OCI-M1 (cell line): ENCODE measurements at places on chromosomes 5 and 9.

GRCh38 chr5:154745349-154745748 lies 9.8 kb upstream of the LARP1 start:
- no peak for DNase-seq

GRCh38 chr9:94853887-94854286 lies 127.4 kb downstream of the AOPEP start:
- no peak for DNase-seq

- DNase-seq, result no peak
Measured at GRCh38 chr9:128211186-128211980, 8.2 kb downstream of the DNM1 start.

DNA sequence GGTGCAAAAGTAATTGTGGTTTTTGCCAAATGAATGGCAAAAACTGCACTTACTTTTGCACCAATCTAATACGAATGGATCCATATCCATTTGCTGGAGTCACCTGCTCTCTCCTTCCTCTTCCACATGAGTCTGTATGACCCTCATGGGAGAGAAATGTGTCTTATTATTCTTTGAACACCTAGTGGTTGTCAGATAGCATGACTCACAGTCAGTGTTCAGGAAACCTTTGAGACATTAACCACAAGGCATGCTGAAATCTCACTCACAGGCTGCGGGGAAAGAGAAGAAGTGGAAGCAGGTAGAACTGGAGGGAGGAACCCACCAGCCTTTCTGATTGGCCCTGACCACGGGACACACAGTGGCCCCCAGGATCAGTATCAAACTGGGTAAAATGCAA lies 222.8 kb upstream of the KLF4 start:
- DNase-seq, result peak; percentile 79

GRCh38 chr9:127904561-127905003 lies 5.2 kb upstream of the ST6GALNAC6 start:
- no peak for DNase-seq

DNA sequence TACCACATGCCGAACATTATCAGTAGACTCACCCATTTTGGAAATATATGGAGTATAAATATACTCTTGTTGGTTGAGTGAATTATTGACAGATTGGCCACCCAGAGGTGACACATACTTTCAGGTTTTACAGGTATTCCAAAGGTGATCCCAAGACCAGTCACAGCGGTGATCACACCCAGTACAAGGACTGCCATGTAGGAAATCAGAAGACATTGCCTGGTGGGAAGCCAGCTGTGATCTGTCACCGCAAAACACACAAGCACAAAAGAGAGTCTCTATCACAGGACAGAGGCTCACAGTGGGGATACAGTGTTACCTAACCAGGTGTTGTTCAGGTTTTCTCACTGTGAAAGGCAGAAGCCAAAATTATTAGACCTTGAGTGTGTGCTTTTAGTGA lies 15.8 kb downstream of the BTF3 start:
- DNase-seq, result no peak

GRCh38 chr9:104386425-104387069 lies 117.5 kb upstream of the OR13F1 start:
- DNase-seq, result peak; percentile 56

GRCh38 chr9:27362447-27363210 lies 65.7 kb upstream of the EQTN start:
- no peak for DNase-seq

GRCh38 chr5:110038297-110038997 lies 348.7 kb downstream of the MAN2A1 start:
- DNase-seq, result peak; percentile 12

GRCh38 chr9:94665613-94666012 lies 26.3 kb upstream of the FBP1 start:
- DNase-seq, result no peak

DNA sequence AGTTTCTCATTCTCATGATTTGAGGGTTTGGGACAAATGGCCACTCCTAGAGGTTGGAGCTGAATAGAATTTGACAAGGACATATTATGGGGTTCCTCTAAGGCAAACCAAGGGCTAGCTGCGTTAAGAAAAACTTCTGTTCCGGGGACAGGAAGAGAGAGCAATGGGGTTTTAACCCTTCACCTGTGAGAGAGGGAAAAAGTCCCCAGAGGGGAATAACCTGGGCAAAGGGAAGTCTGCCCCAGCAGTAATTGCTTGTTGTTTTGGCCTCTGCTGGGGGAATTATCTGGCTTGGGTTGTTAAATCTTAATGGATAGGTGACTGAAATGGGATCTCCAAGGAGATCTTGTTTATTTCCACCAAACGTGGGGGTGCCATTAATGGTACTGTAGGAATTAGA lies 110.1 kb upstream of the MOCS2 start:
- DNase-seq, result no peak

DNA sequence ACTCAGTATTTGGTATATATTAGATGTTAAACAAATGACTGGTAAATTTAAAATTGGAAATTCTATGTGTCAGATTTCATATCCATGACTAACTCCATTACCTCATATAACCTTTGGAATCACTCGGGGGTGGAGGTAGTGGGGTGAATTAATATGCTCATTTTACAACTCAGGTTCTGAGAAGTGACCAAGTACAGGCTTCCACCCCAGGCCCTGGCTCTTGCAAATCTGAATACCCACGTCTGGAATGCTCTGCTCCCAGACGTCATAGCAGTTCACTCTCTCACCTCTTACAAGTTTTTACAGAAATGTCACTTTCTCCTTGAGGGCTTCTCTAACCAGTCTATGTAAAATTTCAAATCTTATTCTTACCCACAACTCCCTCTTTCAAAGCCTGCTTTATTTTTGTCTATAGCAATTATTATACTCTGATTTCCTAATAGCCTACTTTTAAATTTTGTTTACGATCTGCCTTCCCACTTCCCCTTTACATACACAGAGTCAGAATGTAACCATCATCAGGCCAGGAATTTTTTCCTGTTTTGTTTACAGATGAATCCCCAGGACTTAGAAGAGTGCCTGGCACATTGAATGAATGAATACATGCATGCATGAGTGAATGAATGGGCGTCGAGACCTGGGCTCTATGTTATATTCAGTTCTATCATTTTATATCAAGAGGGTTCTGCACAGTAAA lies 134.1 kb upstream of the IFNE start:
- no peak for DNase-seq

- no peak for DNase-seq
Measured at GRCh38 chr9:32434892-32435291, 50.4 kb downstream of the ACO1 start.
